ENCODE measurements at places on chromosomes 6 and 20.

DNA sequence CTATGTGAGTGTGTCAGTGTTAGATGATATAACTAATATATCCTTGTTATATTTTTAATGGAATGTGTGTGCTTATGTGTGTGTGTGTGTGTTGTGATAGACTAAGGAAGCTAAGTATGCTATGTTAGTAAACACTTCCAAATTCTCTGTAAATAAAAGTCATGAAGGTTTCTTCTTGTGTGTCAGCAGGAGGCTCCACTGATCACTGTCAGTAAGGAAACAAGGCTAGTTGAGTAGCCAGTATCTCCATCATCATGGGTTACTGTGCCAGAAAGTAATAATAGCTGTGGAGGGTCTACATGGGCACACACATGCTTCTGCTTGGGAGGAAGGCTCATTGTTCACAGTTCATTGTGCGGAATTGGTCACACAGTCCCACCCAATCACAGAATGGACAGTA, 302.8 kb upstream of the RNF217 start:
- DNase-seq: no peak

- no peak for DNase-seq
These were observed 5.1 kb downstream of the RING1 start for GRCh38 chr6:33213166-33213988.

GRCh38 chr20:37533154-37533715, 5.6 kb upstream of the BLCAP start:
- DNase-seq: no peak

DNA sequence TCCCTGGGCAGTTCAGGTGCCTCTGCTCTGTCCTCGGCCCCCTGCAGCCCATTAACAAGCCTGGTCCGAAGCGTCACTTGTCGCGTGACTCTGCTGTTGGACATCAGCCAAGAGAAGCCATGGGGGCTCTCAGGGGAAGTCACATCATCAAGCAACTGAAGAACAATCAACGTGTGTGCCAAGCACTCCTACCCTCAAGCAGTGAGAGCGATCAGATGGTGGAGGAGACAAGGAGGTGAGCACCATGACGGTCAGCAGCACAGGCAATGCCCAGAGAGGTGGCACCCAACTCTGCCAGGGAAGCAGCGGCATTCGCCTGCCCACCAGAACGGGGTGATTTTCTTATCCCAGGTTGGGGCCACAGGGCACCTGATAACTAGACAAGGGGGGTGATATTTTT, 132.7 kb downstream of the AGPAT4 start:
- DNase-seq: no peak

GRCh38 chr20:60261333-60261732, 303.1 kb downstream of the CDH26 start:
- DNase-seq: no peak

GRCh38 chr6:146876271-146877151, 277.7 kb downstream of the ADGB start:
- DNase-seq: no peak

- DNase-seq: peak; percentile 81
These were observed 8.5 kb downstream of the TMEM242 start for GRCh38 chr6:157314705-157315321.

DNA sequence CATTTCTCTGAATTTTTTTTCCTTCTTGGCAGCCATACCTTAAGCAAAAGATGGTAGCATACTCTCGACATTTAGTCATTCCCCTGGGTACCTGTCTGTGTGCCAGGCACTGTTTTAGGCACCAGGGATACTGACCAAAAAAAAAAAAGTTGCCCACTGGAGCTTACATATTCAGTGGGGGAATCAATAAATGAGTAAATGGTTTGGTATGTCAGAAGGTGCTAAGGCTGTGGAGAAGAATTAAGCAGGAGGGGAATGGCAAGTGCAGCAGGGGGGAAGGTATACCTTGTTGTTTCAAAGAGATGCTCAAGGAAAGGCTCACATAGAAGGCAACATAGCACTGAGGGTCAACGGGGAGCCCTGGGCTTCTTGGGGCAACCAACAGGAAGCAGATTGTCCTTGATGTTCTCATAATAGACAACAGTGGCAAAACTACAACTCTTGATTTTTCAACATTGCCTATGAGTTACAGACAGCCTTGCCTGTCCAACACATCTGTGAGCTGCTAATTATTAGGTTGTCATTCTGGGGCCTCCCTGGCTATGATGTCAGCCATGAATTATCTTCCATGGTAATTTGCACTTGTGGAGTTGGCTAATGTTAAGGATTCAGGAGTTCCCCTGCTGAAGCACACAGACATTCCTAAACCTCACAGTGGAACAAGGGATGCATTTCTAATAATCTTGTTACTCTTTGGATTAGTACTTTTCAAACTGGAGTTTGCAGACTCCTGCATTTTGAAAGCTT, 19.6 kb downstream of the NT5E start:
- no peak for DNase-seq

DNA sequence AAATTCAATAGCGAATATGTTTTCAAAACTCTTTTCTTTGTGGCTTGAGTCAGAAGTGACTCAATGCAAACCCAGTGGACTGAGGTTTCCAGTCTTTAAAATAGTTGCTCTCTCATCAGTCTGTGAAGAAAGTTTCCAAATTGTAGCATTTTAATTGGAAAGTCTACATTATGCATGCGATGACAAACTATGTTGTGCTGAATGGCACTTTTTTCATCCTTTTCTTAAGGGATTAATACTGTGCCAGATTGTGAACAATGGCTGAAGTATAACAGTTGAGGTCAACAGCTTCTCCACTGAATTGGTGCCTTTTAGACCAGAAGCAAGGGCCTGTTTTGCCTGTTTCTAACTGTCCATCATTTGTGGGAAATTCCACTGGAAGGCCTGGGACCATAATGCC, 377.1 kb downstream of the BTBD9 start:
- DNase-seq: peak; percentile 79

DNA sequence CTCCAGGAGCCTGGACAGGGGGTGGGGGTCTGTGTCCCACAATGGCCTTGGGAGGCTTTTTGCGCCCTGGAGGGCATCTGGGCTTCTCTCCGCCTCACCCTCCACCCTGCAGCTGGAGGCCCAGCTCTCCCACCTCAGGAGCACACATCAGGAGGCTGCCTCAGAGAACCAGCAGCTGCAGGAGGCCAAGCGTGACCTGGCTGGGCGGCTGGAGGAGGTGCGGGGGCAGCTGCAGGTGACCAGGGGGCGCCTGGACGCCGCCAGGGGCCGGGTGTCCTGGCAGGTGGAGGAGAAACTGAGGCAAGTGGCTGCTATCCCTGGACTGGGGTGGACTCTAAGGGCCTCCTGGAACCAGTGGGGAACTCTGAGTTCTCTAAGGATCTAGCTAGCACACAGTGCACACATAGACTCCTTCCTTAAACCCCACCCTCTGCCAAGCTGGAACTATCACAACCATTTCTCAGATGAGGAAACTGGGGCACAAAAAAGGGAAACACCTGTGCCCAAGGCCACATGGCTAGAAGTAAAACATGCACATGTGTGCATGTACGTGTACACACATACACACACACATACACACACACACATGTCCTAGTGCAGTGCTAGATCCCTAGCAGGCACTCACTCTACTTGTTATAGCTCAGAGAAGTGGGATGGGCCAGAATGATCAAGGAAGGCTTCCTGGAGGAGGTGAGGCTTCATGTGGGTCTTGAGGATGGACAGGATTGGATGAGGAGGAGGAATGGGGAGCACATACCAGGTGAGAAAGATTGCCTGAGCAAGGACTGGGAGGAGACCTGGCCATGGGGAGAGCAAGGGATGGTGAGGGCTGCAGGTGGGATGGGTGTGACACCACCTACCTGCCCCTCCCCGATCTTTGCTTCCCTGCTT, 22.9 kb downstream of the RAB44 start:
- DNase-seq: no peak

DNA sequence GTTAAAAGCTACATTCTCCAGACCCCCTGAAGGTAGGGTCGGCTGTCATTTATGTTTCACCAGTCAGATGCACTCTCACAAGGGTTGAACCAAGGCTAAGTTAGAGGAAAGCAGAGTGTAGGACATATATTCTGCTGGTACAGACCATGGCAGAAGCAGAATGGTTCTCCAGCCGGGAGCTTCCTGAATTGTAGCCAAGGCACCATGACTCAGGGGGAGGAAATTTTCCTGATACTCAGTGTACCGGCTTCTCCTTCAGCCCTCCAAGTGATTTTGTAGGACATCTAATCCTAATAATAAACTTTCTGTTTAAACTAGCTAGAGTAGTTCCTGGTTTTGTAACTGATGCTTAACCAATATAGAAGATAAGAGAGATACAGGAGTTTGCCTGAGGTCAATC, 14.2 kb upstream of the SLPI start:
- no peak for DNase-seq

DNA sequence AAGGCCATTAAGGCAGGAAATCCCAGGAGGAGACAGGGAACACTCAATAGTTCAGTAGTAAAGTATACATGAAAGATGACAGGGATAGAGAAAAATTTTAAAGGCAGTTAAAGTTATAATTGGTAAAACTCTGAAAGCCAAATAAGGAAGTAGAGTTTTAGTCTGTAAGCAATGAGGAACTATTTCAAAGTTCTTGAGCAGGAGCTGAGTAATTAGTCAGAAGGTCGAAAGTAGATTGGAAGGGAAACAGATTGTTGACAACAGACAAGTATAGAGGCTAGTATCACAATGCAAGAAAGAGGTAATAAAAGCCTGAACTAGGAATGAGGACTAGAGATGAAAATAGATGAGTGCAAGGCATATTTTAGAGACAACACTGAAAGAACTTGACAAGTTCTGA, 150.3 kb downstream of the CDK19 start:
- no peak for DNase-seq

DNA sequence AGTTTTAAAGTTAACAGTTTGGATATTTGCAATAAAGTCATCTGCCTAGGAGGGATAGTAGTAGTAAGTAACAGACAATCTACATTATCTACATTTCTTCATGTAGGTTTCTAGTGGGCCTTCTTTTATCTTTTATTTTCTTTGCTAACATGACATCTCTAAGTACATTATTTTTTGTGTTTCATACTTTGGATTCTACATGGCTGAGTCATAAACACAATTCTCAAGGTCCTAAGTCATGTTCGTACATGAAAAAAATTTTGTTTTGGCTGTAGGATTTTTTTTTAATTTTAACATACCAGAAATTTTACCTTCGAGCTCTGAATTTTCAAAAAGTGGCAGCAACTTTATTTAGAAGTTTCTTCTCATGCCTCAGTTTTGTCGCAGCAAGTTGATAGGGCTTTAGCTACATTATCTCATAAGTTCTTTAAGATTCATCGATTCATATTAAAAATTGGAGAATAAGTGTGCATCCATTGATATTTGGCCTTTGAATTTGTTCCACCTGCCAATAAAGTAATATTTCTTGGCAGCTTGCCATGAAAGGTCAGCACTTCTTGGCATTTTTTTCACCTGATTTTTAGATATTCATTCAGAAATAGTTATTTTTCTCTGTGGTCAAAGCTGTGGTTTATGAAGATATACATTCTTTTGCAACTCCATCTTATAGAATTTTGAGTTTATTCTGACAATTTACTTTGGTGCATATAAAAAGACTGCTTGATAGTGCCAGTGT, 146.2 kb downstream of the GRIK2 start:
- peak; percentile 56 for DNase-seq

DNA sequence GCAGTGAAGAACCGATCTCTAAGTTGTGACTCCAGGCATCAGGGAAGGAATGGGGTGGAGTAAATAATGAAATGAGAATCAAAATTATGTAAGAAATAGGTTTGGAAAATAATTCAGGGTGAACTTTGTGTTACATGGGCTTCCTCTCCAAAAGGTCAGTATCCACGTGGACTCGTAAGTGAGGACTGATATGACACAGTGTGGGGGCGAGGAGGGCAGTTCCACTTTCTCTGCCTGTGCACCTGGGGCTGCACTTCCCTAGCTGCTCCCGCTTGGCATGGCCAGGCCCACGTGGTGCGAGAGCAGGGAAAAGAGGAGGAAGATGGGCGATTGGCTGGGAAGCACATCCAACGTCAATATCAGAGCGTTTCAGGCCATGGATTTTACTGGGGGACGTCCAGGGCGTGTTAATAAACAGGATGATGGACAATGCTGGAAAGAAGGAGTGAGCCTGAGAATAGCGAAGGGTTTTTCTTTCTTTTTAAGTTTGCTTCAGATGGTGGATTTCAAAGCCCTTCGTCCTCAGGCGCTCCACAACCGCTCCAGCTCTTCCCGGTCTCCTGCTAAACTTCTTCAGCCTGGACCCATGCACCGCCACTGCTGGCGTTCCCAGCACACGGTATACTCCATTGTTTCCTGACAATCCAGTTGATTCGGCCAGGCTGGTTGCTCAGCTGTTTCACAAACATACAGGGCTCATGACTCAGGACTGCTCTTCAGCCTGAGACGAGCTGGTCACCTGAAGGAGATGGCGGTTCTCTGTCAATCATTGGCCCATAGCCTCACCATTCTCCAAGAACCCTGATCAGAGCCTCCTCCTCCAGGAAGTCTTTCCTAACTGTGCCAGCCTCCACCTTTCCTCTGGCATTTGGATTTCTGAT, 11.8 kb downstream of the CCR6 start:
- no peak for DNase-seq

DNA sequence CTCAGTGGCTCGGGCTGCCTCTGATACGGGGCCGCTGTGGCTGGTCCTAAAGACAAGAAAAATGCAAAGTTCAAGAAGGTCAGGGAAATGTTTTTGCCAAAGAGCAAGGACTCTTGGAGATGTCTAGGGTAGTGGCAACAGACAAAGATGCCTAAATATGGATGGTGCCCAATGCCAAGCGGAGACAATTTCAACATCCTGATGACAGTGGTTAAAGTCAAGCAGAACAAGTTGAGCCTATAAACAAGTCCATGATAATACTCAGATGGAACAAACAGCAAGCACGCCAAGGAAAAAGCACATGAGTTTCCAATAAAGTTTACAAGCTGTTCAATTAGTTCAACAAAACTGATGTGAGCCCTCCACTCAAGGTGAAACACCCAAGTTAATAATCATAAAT, 51.1 kb downstream of the SLC22A1 start:
- no peak for DNase-seq

DNA sequence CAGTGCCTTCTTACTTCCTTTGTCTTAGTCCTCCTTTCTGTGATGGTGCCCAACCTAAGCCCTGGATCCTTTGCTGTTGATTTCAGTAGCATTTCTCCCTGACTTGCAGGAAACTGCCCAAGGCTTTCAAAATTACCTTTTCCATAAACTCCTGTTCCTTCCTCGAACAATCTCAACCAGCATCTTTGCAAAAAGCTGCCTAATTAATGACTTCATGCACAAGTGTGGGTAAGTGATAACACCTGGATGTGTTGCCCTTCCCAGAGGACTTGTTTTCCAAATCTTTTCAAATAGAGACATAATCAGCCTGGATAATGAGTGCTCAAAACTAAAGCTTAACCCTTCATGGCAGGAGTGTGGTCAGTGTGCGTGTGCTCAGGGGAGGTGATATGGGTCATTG, 118.0 kb downstream of the PCSK2 start:
- DNase-seq: no peak

GRCh38 chr20:40100261-40100660, 588.8 kb downstream of the MAFB start:
- no peak for DNase-seq

GRCh38 chr6:107653183-107653580, 163.3 kb downstream of the SOBP start:
- no peak for DNase-seq
